Pulmonary artery endothelial cell (primary cell): ENCODE measurements at places on chromosomes 16 and 17.
A peak's percentile ranks its signal among the peaks of the same experiment; 100 is the strongest.

- no peak for DNase-seq
These were observed 12.1 kb downstream of the CA5A start for GRCh38 chr16:87924041-87924810.

DNA sequence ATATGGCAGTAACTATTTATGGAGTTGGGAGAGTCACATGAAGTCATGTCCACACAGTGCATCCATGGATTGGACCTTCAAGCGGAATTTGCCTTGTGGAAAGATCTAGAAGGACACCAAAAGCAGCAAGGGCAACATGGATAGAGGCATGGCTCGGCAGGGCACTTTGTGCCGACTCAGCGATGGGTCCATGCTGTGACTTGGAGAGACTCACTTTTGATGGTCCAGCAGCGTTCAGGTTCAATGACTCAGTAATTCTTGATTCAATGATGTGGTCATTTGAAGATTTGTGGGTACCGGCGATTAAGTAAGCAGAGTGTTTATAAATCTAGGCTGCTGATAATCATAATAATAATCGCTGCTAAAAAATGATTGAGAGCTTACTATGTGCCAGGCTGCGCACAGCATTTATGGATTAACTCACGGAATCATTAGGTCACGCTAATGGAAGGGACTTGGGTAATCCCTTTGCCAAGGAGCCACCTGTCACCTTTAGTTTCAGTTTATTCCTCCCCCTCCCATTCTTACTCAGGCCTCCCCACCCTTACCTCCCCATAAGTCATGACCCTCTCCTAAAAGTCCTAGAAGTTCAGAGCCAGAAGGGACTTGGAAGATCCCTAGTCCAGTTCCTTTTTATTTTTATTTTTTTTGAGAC is 127.5 kb upstream of the CRHR1 start:
- no peak for DNase-seq

GRCh38 chr17:47888293-47888692 is 7.7 kb upstream of the SP2 start:
- no peak for DNase-seq

GRCh38 chr17:82845163-82845807 is 5.5 kb upstream of the ZNF750 start:
- DNase-seq, result peak; percentile 62

- DNase-seq, result no peak
These were observed 3.1 kb upstream of the MT1X start for GRCh38 chr16:56679078-56679730.

DNA sequence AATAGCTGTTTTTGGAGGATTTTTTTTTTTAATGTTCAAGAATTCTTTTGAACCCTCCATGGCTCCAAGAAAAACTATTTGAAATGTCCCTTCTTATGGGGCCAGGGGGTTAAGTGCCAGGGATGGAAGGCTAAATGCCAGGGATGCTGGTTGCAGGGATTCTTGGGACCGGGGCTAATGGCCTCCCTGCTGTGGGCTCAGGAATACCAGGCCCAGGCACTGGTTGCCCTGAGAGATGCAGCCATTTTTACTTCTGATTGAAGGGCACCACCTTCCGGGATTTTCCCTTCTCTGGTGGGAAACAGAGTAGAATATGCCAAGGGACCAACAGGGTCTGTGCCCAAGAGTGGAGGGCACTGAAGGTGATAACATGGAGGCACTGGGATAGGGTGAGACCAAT is 10.9 kb upstream of the KAT7 start:
- no peak for DNase-seq

GRCh38 chr17:82300707-82301270 is 16.6 kb downstream of the CD7 start:
- no peak for DNase-seq

- DNase-seq, result no peak
These were observed 2.6 kb downstream of the ZC3H7A start for GRCh38 chr16:11794447-11794846.

GRCh38 chr17:40615068-40615840 is 32.4 kb downstream of the SMARCE1 start:
- no peak for DNase-seq

- no peak for DNase-seq
These were observed 22.9 kb downstream of the ZNHIT3 start for GRCh38 chr17:36509272-36509985.

GRCh38 chr17:16178836-16179235 is 36.5 kb downstream of the NCOR1 start:
- DNase-seq, result no peak

DNA sequence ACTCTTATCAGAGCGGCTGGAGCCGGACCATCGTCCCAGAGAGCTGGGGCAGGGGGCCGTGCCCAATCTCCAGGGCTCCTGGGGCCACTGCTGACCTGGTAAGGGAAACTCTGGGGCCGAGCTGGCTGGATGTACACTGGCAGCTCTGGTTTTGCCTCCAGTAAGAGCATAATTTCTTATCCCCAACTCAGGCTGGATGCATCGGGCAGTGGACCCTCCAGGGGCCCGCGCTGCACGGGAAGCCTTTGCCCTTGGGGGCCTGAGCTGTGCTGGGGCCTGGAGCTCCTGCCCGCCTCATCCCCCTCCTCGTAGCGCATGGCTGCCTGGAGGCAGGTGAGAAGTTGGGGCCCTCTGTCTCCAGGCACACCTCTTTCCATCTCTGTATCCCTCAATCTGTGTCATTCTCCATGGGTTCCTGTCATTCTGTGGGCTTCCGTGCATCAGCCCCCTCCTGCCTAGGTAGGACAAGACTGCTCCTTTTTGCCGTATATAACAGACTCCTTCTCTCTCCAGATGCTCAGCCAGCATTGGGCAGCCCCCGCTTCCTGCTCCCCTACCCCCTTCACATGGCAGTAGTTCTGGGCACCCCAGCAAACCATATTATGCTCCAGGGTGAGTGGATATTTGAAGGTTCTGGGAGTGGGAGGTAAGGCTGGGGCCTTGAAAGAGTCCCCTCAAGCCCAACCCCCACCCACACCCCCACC is 9.4 kb upstream of the TMEM88 start:
- no peak for DNase-seq

DNA sequence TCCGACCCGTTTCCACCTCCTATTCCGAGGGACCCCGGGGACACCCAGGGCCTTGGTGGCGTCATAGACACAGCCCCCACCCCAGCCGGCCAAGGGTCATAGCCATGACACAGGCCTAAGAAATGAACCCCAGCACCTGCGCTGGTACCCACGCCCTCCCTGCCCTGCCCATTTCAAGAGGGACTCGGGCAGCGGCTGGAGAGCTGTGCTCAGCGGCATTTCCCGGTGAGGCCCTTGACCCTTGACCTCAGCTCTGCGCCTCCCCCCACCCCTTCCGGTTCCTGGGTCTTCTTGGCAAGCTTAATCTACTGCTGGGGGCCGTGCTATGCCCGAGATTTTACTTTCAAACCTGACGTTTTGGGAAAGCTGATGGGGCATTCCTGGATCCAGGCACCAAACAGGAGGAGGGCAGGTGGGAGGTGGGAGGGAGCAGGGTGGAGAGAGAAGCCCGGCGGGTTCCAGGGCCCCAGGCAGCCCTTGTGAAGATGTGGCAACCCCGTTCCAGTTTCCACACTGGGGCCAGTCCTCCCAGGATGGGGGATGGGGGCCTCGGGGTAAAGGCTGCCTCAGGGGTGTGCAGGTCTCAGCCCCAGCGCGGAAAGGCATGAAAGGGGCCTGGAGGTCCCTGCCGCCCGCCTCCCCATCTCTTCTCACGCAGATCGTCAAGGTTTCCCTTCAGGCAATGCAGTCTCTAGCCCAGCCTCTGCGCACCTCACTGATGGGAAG is at the start of gene SLC22A31:
Gene SLC22A31 (minus strand): TSS at position 414 of the 726 bp plus-strand sequence. CDS start 36 bp downstream, at position 378.
- DNase-seq, result no peak

DNA sequence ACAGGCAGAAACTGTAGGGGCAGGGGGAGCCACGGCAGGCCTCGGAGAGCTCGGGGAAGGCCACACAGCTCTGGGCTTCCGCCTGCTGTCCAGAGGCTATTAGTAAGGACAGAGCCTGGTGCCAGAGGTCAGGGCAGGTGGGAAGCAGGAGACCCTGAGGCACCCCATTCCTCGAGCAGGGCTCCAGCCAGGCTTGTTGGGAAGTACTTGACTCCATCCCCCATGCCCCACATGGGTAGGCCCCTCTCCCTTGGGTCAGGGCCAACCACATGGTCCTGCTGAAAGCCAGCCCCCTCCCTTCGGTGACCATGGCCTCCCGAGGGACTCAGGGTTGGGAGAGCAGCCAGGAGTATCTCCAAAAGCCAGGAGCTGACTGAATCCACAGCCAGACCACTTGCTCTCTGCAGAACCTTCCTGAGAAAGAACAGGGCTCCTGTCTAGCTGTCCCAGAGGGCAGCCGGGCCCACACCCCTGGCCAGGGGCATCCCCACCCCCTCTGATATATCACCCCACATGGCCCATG is 17.4 kb upstream of the MPRIP start:
- no peak for DNase-seq

DNA sequence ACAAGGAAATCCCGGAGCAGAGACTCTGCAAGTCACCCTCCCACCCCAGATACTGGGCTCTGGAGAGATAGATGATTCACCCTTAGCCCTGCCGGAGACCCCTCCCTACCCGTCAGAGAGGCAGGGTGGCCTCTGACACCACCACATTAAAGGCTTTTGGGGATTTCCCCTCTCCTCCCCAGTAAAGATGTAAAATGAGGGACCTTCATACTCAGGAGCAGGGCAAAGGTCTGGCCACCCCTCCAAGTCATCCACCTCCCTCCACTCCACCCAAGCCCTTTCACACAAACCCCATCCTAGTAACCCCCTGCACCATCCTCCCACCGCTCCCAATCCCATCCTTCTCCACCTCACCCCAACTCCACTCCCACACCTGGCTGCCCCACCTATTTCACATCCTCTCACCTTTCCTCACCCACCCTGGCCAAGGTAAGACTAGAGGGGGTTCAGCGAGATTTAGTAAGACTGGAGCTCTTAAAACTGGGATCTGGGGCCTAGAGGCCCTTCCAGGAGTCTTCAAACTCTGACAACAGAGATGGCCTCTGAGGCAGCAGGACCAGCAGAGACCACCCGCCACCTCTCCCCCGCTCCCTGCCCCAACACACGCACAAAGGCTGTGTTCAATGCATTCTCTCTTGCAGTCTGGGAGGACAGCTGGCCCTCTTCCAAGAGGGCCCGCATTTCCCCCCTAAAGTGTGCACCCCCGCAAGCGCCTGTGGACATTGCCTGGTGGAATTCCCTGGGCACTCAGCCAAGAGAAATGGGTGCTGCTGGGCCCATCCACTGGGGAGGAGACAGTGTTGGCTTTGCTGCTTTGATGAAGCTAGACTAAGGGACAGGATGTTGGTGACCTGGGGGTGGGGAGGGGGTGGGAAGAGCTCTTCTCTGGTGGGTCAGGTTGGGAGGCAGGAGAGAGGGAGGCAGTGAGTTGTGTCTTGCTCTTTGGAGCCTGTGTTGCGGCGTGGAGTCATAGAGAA is 1.1 kb downstream of the ABAT start:
- no peak for DNase-seq
